Brain pericyte (primary cell): ENCODE measurements at places on chromosomes 5 and 9.

DNA sequence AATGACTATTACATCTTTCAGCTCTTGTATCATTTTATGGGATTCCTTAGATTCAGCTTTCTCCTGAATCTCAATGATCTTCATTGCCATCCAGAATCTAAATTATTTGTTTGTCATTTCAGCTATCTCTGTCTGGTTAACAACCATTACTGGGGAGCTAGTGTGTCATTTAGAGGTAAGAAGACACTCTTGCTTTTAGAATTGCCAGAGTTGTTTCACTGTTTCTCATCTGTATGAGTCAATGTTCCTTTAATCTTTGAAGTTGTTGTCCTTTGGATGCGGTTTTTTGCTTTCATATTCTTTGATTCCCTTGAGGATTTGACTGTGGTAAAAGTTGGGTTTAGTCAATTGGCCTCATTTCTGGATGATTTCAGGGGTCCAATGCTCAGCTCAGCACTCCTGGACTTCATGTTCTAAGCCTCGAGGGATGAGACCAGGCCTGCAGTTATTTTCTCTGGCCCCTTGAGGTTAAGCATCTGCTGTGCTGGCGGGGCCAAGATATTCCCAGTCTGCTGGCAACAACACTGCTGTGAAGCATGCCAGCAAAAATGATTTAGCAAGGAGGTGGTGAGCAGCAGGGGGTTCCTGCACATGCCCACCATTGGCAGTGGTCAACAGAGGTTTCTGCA, 102.4 kb upstream of the PCSK5 start:
- DNase-seq = peak; percentile 91

GRCh38 chr9:3045153-3045552, 201.3 kb upstream of the PUM3 start:
- DNase-seq = no peak

- no peak for DNase-seq
Measured at GRCh38 chr9:79215821-79216220, 355.9 kb upstream of the TLE4 start.

GRCh38 chr9:116250891-116251290, 97.3 kb downstream of the PAPPA start:
- DNase-seq = no peak

DNA sequence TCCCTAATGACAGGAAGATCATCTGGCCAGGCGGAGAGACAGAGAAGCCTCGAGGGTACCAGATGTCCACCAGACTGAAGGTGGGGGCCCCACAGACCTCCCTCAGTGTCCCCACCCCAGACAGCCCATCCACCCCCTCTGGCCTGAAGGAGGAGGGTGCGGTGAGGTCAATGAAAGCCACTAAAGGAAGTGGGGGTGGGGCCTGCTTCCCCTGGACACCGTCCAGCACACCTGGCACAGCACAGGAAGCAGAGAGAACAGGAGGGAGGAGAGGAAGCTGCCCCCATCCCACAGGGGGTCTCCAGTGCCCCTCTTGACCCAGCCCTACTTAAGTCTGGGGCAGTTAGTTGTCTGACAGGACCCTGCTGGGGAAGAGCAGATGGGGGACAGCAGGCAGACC, 11.2 kb downstream of the LRRC26 start:
- no peak for DNase-seq

- no peak for DNase-seq
Measured at GRCh38 chr9:132283863-132284262, 70.9 kb downstream of the SETX start.

GRCh38 chr9:103193992-103194391, 198.9 kb downstream of the CYLC2 start:
- no peak for DNase-seq

- no peak for DNase-seq
Measured at GRCh38 chr5:42970636-42971559, 69.2 kb downstream of the ANXA2R start.

GRCh38 chr9:136169495-136169894, 35.4 kb downstream of the LHX3 start:
- DNase-seq = no peak
